Amniotic stem cell (primary cell): ENCODE measurements at places on chromosomes 2 and 18.

GRCh38 chr2:12754643-12755042 is 37.9 kb downstream of the TRIB2 start:
- no peak for DNase-seq

- no peak for DNase-seq
Observed at GRCh38 chr18:58977801-58978200, 113.1 kb downstream of the ZNF532 start.

GRCh38 chr2:105674401-105674800 is 70.3 kb upstream of the NCK2 start:
- DNase-seq, result no peak

GRCh38 chr18:22912149-22912548 is 21.0 kb upstream of the RBBP8 start:
- DNase-seq, result no peak

- no peak for DNase-seq
Observed at GRCh38 chr2:67321588-67321903, 75.6 kb upstream of the ETAA1 start.

DNA sequence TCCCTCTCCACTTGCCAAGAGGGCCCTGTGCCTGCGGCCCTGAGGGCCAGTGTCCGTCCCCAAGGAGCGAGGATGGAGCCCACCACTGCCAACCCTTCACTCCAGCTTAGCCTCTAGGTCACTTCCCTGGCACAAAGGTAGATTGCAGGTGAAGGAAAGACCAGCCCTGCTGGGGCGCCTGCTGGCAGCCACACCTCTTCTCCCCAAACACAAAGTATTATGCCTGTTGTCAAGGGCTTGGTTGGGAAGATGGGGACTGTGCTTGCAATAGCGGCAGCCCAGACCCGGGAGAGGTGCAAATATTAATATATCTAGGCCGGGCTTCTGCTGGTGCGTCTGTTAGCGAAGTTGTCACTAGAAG is 7.7 kb downstream of the KCNF1 start:
- no peak for DNase-seq

DNA sequence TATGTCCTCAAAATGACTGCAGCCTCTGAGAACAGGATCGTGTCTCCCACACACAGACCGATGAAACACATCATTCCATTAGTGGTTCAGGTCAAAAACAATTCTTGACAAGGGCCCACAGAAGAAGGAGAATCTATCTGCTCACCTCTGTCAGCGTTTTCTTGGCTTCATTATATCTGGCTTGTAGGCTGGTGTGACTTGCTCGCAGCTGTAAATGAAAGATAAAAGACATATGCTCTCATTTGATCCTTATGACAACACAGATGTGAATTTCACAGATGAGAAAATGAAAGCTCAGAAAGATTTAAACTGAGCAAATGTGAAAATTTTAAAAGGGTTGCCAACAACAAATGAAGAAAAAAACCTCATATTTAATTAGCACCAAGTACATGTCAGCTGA is 61.6 kb downstream of the CCDC93 start:
- DNase-seq, result no peak

DNA sequence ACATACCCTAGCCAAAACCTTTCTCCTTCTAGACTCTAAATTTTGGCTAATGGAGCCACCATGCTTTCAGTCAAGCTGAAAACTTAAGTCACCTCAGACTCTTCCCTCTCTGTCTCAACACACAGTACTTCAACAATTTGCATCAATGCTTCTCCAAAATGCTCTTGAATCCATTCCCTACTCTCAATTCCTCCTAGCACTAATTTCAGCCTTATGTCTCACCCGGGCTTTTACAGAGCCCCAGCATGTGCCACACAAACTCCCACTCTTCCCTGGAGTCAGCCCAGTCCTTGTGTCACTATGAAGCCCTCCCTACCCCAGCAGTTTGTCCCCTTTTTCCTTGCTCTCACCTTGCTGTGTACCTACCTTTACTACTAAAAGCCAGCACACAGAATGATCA is 38.7 kb downstream of the AAK1 start:
- no peak for DNase-seq

GRCh38 chr2:144234542-144234871 is 285.4 kb downstream of the ZEB2 start:
- DNase-seq, result no peak

GRCh38 chr2:9690716-9691498 is 60.1 kb upstream of the YWHAQ start:
- DNase-seq, result no peak

DNA sequence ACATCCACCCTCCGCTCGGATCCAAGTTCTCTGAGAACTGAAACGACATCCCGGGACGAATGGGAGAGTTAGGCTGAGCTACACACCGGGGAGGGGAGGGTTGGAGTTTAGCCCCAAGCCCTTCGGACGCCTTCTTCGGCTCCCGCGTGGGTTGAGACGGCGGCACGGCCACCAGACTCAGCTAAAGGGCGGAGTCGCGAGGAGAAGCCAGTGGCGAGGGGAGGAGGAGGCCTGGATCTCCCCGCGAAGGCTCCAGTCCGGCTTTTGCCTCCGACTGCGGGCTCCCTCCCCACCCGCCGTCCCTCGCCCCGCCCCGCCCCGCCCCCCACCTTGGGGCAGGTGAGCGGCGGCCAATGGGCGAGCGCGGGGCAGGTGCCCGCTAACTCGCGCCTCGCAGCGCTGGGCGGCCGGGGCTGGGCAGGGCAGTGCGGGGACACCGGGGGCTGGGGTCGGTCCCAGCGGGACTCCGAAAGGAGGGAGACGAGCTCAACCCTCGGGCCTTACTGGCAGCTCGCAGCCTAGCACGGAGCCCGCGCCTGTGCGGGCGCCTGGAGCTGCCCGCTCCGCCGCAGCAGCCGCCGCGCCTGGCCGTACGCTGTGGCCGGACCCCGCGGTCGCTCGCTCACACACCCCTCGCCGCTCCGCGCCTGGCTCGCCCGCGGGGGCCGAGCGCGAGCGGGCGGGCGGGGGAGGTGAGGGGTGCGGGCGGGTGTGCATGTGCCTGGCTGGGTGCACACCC is at the start of gene EMX1:
Gene EMX1, plus strand, starts transcription at position 382 of the 739 bp plus-strand sequence. Its CDS starts 334 bp downstream, at position 716.
- no peak for DNase-seq

DNA sequence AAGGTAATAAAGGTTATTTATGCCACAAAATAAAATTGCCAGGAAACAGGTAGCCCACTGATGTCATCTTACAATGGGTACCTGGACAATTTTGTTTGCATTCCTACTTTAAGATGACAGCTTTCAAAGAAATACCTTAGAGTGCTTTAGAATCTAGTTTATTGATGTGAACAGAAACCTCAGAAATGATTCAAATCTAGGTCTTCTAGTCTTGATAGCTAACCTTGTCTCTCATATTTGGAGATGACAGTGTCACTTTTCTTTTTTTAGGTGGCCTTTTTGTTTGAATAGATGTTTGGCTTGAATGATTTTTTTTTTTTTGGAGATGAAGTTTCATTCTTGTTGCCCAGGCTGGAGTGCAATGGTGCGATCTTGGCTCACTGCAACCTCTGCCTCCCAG is 69.1 kb downstream of the PIK3C3 start:
- no peak for DNase-seq

GRCh38 chr2:239358062-239358754 is 42.6 kb downstream of the HDAC4 start:
- no peak for DNase-seq

DNA sequence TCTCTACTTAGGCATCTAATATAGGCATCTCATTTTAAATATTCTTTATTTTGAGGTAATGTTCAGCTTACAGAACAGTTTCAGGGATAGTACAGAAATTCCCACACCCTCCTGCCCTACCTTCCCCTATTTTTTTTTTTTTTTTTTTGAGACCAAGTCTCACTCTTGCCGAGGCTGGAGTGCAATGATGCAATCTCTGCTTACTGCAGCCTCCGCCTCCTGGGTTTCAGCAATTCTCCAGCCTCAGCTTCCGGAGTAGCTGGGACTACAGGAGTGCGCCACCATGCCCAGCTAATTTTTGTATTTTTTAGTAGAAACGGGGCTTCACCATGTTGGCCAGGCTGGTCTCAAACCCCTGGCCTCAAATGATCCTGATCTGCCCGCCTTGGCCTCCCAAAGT is 97.6 kb downstream of the EPB41L5 start:
- no peak for DNase-seq

- no peak for DNase-seq
Observed at GRCh38 chr18:24913507-24914170, 438.3 kb downstream of the ZNF521 start.
